ENCODE measurements at places on chromosomes 6 and 20.

DNA sequence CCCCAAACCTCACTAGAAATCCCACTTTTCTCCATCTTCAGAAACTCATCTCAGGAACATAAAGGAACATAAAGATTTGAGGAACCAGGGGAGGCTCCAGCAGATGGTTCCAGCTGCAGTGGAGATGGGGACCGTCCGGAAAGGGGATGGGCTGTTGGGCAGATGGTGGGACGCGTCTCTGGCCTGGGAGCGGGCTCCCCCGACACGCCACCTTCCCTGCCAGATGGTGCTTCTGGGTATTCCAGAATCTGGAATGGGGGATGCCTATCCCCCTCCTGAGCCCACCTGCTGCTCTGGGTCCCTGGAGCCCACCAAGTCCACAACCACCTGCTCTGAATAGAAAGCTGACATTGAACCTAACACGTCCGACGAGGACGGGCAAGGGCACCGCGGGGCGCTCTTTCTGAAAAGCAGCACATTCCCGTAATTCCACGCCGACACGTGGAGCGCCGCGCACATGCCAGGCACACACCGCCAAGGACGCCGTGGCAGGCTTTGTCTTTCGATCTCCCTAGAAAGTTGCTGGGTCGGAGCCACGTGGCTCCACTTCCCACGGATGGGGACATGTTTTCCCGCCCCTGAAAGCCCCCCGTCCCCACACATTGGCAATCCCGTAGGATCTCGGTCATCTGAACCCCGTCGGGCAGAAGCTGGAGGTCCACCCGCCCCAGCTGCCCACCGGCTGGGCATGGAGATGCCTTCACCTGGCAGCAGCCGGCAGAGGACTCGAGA, 27.3 kb downstream of the SLC2A4RG start:
- no peak for DNase-seq

GRCh38 chr6:42088101-42088591, 37.8 kb downstream of the TAF8 start:
- no peak for DNase-seq

DNA sequence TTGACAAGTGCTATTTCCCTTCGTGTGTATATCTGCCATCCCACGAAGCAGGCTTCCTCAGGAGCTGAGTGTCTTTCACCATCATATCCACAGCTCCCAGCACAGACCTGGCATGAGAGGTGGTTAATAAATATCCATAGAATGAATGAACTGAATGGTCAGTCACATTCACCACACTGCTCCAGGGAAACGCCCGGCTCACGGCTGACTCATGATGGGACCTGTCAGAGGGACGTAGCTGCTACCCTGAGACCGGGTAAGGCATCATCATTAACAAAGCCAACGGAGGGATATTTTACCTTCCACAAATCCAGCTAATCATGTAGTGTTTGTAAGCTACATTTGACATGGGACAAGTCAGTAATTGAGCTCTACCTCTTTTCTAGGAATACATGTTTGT, 12.5 kb downstream of the AGPAT4 start:
- no peak for DNase-seq

- no peak for DNase-seq
Observed at GRCh38 chr6:91613481-91613880, 1026.6 kb upstream of the MAP3K7 start.

- DNase-seq, result no peak
Observed at GRCh38 chr6:26089272-26089671, 2.0 kb downstream of the HFE start.

All from GM19239 (cell line).